ENCODE measurements at places on chromosomes 5 and 9.
A peak's percentile ranks its signal among the peaks of the same experiment; 100 is the strongest.

DNA sequence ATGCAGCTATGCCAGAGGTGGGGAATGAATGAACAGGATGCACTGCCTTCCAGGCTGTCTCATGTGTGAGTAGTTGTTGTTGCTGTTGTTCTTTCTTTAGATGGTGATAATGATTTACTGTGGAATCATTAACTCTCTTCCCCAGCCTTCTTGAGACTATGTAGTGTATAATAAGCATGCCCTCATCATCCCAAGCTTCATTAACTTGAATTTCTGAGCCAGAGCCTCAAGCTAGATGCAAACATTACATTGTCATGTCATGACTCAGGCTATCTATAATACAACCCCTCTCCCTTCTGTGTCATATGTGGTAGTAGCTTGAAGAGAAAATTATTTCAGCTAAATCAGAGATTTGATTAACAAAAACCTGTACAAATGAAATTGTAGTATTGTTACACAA lies 10.0 kb upstream of the ADAMTSL1 start:
- no peak for DNase-seq

DNA sequence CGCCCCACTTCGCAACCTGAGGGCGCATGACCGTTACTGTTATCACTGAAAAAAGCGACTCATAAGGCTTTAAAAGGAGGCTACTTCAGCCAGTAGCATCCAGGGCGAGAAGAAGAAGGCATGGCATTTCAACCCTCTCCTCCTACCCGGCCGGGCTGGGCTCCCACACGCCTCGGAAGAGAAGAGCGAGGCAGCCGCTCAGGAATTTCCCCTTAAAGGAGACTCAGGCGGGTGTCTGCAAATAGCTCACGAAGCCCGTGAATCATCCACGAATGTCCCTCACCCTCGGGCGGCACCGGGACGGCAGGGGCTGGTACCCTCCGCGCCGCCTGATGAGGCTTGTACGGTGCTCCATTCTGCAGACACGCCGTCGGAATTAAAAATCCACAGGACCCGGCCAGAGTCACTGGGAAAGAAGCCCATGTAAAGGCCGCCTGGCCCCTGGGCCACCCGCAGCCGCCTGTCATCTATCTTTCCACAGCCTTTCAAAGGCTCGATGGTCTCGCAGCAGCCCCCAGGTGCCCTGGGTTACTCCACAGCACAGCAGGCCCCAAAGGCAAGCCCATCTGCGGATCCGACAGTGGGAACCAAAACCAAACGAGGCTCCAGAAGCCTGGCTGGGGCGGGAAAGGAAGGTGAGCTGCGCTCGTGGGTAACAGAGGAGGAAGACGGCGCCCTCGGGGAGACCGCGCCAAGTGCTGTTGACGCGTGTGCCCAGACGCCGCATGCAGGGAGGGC lies 11.8 kb downstream of the SLC12A7 start:
- DNase-seq, result no peak

- DNase-seq, result peak; percentile 10
These were observed 387.4 kb downstream of the ACTL7B start for GRCh38 chr9:108468364-108468763.

GRCh38 chr9:91714020-91714806 lies 235.8 kb downstream of the ROR2 start:
- DNase-seq, result peak; percentile 15

GRCh38 chr5:167783145-167783817 lies 508.2 kb upstream of the WWC1 start:
- no peak for DNase-seq

GRCh38 chr5:97797994-97798451 lies 615.0 kb upstream of the RIOK2 start:
- DNase-seq, result no peak

- DNase-seq, result no peak
These were observed 7.7 kb downstream of the SPINK9 start for GRCh38 chr5:148343046-148343407.

DNA sequence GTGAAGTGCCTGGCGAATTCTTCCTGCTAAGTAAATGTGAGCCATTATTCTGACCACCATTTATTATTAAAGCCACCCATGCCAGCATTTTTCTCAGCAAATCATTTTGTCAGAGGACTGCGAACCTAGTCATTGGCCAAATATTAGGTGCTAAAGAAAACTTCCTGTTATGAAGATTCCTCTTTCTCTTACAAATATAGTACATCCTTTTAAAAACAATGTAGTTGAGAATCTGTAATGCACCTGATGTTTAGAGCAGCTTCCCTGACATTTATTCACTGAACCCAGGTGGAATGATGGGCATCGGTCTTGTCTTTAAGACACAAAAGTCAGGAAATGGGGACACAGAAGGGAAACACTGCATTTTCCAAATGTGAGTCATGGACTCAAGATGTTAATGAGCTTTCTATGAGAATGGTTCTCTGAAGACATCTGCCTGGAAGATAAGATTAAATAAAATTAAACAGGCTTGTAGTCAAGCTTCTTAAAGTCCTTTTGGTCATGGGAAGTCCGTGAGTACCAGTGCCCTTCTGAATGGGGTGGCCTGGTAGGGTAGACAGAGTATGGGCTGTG lies 290.6 kb downstream of the FBXL7 start:
- no peak for DNase-seq

- DNase-seq, result no peak
These were observed 74.3 kb upstream of the SSBP2 start for GRCh38 chr5:81825237-81825636.

DNA sequence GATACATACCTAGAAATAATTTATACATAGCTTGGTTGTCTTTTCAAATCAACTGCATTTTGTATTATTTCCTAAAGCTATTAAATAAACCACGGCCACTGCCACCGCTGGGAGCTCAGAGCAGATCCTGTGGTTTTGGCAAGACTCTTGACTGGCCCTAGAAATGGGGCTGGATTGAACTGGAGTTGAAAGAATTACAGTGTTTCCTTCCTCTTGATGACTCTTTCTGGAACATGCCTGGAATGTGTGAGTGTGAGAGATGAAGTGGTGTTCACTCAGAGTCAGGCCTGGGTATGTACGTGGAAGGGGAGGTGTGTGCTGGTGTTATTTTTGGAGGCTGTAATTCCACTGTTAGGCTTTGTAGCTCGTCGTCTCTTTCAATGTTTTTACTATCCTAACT lies 45.9 kb downstream of the TEK start:
- DNase-seq, result no peak

- no peak for DNase-seq
These were observed 322.1 kb downstream of the FAM170A start for GRCh38 chr5:119951330-119951934.

GRCh38 chr9:89529243-89530035 lies 31.5 kb upstream of the SEMA4D start:
- no peak for DNase-seq

DNA sequence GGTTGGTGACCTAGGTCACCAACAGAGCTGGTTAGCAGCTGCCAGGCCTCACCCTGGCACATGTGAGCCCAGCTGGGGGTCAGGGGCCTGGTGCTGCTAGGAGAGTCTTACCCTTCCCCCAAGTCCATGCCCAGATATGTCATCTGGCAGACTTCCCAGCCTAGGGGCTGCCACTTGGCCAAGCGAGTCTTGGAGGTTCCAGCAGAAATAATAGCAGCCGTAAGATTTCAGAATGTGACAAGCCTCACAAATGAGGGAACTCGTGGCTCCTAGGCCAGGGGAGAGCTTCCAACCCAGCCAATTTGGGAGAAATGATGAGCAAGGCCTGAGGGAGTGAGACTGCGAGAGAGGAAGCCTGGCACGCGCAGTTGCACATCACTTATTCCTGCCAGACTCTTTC lies 11.1 kb downstream of the URM1 start:
- no peak for DNase-seq

- DNase-seq, result no peak
These were observed 188.6 kb downstream of the CYLC2 start for GRCh38 chr9:103183701-103184171.

GRCh38 chr5:72063219-72063819 lies 44.0 kb upstream of the MAP1B start:
- DNase-seq, result no peak

- DNase-seq, result no peak
These were observed 191.7 kb downstream of the AOPEP start for GRCh38 chr9:94918038-94918753.

GRCh38 chr9:88011005-88011766 lies 36.9 kb upstream of the CDK20 start:
- peak; percentile 7 for DNase-seq

DNA sequence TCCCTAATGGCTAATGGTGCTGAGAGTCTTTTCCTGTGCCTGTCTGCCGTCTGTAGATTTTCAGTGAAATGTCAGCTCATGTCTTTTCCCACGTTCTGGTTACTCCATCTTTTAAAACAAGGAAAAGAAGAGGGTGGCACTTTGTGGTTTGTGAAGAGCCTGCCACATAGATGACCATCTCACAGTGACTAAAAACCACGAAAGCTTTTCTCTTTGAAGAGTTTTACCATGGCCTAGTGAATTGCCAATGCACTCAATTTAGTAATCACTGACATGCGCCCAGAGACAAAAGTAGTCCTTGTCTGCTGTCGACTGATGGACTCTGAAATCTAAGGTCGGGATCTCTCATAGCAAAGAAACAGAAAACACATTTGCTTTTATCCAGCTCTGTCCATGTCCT lies 50.4 kb downstream of the SPATA31C2 start:
- no peak for DNase-seq

- DNase-seq, result no peak
These were observed 92.0 kb downstream of the ATP10B start for GRCh38 chr5:160760008-160760407.

- DNase-seq, result no peak
These were observed 236.1 kb downstream of the ARRDC3 start for GRCh38 chr5:91146905-91147600.

DNA sequence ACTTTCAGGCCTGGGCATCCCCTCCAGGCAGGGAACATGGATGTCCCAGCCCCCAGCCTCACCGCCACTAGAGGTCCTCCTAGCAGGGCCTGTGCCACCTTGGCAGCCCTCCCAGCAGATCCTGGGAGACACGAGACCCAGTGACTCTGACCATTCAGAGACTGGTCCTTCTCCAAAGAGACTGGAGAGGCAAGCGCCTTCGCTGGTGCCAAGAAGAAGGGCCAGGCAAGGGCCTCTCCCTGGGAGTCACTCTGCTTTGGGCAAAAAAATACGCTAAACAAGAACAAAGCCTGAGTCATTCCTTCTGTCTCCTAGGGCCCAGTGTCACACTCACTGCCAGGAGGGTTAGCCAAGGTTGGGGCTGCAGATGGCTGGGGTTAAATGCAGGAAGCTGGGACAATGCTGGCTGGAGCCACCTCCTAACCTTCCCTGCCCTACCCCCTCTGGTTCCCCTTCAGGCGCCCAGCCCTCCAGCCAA lies 35.3 kb upstream of the SMIM23 start:
- DNase-seq, result peak; percentile 13

- DNase-seq, result no peak
These were observed 785 bp upstream of the P4HA2 start for GRCh38 chr5:132228241-132229035.

DNA sequence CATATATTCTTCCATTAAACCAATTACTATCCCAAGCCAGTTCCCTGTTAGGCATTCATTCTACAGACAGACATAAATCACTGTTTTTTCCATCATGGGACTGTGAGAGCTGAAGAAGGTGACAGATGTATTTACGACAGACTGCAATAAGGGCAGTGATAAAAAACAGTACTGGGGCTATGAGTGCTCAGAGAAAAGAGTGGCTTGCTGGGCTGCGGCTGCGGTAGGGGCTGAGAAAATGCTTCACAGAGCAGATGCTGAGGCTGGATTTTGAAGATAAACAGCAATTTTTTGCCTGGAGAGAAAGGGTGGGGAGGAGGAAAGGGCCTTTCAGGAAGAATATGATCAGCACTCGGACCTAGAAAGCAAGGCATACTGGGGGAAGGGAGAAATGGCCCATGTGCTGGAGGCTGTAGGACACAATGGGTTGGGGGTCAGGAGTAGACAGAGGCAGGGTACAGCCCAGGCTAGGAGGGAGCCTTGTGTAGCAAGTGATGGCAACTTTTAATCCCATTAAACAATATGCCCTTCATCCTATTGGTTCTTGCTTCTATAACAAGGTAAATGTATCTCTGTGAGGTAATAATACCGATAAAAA lies 279.3 kb downstream of the ASTN2 start:
- no peak for DNase-seq

DNA sequence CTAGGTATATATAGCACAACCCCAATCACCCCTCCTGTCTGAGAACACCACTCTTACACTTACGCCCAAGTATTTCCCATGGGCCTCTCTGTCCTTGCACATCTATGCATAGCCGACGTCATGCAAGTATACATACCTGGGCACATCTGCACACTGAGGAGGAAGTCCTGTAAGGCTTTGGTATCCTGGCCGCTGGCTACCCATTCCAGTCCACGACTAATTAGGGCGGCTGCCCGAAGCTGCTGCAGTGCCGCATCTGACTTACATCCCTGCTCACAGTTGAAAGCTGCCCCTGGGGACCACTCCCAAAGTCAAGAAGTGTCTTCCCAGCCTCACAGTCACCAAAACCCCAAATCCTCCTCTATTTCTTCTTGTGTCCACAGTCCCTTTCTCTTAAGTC lies 2.4 kb upstream of the VCP start:
- DNase-seq, result no peak

- no peak for DNase-seq
These were observed 32.9 kb downstream of the SEMA4D start for GRCh38 chr9:89465001-89465451.

DNA sequence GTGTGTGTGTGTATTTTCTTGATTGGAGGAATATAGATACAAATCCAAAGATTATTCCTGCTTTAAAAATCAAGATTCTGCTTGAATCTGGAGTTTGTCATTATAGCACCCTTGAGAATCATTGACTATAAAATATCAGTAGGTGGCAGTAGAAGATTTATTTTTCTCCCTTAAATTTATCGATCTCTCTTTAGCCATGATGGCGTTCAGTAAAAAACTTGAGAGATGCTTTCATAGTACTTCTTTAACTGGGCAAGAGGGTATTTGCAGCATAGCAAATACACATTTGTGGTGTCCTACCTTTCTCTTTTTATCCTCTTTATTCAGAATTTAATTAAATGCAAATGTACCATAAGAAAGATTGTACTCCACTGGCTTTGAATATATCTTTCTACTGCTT lies 307.7 kb downstream of the ADGRV1 start:
- peak; percentile 41 for DNase-seq

DNA sequence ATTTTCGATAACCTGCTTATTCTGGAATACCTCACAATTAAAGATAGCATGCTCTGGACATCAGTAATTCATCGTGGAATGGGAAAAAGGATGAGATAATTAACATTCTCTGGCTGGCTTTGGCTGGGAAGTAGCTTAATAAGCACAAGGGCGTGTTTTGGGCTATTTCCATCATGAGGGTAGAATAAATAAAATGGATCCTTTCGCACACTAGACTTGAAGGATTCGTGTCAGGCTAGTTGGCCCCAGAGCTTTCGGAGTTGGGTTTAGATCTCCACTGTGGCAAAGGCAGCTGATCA lies 151.2 kb upstream of the ADRA1B start:
- no peak for DNase-seq

- DNase-seq, result no peak
These were observed 1.5 kb downstream of the AFF4 start for GRCh38 chr5:132961887-132962286.

- no peak for DNase-seq
These were observed 10.6 kb downstream of the FOXB2 start for GRCh38 chr9:77030045-77030444.

Measured in cerebellar cortex (tissue), 1 donor.